Stromal cell of bone marrow (primary cell): ENCODE measurements at places on chromosomes 4 and X.

DNA sequence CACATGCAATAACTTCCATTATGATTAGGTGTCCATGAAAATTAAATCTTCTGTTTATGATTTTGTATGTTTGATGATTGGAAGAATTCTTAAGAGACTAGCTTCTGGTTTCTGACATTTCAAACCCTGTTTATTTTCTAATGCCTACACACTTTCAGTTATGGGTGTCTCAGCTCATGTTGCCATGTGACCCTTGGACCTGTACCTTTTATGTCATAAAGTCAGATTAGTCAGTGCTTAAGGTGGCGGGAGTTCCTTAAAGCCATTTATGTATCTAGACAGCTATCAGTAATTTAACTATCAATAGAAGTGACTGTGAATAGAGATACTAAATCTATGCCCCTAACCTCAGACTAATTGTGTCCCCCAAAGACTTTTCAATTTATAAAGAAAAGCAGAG is 155.6 kb downstream of the GBA3 start:
- DNase-seq: no peak

- DNase-seq: no peak
Measured at GRCh38 chrX:134600714-134601113, 57.6 kb downstream of the PLAC1 start.

DNA sequence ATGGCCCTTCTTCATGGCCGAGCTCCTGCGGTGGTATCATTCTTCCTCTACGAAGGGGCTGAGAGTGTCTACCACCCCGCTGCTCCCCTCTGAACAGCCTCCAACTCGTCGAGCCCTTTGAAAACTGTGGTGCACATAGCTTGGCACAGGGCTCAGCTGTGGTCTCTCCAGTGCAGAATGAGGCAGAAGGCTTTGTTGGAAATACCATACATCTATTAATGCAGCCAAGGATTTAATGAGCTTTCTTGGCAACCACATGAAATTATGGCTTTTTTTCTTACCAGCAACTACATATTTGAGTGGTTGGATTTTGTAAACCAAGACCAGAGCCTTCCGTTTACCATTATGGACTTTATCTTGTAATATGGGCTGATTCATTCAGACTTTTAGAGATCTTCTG is 61.7 kb upstream of the CBR4 start:
- peak; percentile 34 for DNase-seq

DNA sequence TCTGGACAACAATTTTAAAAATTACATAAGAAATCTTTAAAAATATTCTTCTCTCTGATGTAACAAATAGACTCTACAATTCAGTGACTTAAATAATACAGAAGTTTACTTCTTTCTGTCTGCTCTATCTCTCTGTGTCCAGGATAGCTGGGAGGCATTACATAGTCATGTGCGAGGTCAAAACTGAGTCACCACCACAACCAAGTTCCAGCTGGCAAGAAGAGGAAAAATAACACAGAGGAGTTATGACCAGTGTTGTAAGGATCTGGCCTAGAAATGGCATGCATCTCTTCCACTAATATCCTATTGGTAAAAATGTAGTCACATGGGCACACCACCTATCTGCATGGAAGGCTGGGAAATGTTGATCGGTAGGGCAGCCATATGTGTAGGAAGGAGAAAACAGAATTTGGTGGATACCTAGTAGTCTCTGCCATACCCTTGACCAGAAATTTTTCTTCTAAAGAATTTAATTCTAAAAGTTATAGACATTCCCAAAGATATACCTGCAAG is 39.4 kb upstream of the WDFY3 start:
- peak; percentile 85 for DNase-seq

DNA sequence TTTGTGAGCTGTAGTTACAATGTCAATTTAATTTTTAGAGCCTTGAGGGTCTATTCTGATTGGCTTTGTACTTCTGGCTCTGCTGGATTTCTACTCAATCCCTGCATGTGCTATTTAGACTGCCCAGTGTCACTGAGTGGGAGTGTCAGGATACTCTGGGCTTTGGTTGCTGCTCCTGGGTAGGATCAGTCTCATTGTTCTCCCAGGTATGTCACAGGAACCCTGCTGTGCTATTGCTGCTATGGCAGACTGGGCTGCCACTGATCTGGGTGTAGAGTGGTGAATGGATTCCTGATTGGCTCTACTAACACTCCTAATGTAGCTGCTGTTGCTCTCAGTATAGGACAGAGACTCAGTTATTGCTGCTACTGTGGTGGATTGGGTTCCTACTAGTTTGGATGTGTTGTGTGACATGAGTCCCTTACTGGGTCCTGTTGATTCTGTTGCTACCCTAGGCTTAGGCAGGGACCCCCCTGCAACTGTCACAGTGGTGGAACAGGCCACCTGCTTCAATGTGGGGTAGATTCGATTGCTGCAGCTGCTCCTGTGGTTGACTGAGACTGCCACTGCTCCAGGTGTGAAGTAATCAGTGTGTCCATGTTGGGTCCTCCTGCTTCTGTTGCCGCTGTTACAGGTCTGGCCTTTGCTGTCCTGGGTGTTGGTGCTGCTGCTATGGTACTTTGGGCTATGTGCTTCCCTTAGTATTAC is 707.8 kb upstream of the AMOT start:
- DNase-seq: no peak

DNA sequence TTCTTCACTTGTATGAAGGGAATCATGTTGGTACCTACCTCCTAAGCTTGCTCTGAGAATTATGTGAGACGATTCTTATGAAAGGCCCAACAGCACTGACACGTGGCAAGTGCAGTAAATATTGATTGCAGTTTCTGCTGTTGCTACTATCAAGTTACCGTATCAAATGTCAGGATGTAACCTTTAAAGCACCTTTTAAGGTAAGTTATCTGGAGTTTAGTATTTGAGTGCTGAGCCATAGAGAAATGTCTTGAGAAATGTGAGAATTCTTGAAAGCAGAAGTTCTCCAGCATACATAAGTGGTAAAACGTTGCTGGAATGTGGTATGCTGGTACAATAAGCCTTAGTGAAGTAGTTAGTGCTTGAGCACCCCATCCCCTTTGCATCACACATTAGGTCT is 90.4 kb downstream of the PHOX2B start:
- DNase-seq: no peak

DNA sequence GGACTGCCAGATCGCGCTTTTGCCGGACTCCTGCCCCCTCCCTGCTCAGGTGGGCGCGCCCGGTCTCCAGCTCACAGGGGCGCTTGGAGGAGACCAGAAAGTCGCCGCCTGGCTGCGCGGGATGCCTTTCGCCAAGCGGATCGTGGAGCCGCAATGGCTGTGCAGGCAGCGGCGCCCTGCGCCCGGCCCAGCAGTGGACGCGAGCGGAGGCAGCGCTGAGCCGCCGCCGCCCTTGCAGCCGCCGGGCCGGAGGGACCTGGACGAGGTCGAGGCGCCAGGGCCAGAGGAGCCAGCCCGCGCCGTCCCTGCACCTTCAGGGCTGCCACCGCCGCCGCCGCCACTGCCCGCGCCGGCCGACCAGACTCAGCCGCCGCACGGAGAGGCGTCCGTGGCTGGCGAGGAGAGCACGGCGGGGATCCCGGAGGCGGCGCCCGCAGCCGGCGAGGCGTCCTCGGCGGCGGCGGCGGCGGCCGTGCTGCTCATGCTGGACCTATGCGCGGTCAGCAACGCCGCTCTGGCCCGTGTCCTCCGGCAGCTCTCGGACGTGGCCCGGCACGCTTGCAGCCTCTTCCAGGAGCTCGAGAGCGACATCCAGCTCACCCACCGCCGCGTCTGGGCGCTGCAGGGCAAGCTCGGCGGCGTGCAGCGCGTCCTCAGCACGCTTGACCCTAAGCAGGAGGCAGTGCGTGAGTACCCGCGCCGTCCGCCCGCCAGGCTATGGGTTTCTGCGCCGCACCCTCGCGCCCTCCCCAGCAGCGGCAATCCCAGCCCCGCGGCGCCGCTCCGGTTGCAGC is 834 bp downstream of the NHS start:
- DNase-seq: no peak

- peak; percentile 98 for DNase-seq
Measured at GRCh38 chr4:7842384-7843279, 97.0 kb downstream of the AFAP1 start.

GRCh38 chr4:62208921-62209320 is 1008.8 kb downstream of the ADGRL3 start:
- no peak for DNase-seq

DNA sequence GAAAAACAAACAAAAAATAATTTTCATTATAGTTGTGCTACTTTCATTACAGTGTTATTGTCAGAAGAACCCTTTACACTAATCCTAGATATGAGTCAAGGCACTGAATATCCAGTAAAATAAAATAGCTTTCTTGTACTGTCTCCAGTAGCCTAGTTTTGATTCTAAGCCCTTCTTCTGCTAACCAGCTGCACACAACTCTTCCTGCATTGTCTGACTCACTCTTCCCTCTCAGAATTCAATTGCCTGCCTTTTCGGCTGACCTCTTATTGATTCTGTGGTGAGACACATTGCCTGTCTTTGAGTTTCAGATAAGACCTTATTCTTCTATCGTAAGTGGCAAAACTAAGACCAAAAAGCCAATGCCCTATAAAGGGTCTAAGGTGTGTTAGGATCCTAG is 26.7 kb upstream of the PCDH18 start:
- DNase-seq: peak; percentile 68

DNA sequence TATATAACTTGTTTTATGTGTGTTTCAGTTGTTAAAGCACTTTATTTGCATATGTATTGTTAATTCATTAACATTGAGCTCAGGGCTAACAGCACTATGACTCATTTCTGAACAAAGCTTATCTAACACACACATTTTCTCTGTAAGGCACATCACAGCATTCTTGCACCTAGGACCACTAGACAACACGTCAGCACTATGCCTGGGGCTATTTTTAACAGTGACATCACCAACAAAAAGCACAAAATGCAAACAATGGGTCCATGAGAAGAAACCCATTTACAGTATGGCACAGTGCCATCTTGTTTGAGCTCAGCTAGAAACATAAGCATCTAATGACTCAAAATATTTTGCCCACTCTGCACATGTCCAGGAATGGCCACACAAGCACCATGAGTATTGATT is 124.4 kb downstream of the RELL1 start:
- DNase-seq: no peak

GRCh38 chrX:16897445-16897844 is 27.3 kb upstream of the RBBP7 start:
- no peak for DNase-seq

GRCh38 chr4:15333692-15334633 is 93.9 kb upstream of the C1QTNF7 start:
- DNase-seq: peak; percentile 51

DNA sequence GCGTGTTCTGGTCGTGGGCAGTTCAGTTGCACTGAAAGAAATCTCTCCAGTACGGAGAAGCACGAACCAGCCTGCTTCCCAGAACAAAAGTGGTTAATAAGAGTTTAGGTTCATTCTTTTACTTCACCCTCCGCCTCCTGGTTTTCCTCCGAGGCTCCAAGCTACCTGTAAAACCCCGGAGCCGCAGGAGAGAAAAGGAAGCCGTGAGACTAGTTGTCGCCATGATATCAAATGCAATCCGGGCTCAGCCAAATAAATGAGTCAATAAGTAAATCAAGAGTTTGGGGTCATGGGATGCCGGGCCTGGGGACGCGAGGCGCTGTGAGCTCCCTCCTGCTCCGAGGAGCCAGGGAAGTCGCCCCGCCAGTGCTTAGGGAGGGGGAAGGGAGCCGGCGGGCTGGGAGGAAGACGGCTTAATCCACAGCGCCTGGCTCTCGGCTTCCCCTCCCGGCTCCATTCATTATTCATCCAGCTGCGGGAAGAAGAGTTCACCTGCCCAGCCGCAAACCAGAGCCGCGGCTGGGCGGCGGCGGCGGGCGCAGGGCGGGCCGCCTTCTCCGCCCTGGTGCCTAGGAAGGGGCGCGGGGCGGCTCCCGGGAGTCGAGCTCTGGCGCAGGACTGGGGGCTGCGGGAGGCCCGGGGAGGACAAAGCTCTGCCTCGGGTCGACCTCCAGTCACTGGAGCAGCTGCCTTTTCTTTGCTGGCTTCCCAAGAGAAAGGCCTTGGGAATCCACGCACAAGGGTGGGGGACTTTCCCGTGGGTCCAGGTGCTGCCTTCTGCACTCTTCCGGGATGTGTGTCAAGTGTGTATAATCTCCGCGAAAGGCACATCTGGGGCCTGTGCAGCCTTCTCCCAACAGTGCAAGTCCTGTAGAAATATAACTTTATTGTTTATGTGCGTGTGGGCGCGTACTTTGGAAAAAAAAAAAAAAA is 1.7 kb downstream of the FRAS1 start:
- no peak for DNase-seq

DNA sequence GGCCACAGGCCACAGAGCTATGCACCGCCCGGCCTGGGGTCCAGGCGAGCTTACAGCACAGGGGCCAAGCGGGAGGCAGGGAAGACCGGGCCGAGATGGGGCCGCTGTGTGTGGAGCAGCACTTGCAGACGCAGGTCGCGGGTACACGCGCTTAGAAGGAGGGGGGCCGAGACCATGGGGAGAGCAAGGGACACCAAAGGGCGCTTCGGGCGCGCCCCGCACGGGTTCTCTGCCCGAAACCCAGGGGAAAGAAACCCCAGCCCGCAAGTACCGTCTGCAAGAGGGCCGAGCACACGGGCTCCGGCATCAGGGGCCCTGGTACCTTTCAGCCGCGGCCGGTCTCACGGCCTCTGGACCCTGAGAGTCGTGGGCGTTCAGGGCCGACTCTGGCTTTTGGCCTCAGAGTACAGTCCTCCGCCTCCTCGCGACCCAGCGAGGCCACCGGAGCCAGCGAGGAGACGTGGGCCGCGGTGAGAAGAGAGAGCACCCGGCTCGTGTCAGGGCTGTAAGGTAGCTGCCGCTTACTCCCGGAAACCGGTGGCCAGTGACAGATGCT is 342 bp downstream of the EOLA2 start:
- no peak for DNase-seq

DNA sequence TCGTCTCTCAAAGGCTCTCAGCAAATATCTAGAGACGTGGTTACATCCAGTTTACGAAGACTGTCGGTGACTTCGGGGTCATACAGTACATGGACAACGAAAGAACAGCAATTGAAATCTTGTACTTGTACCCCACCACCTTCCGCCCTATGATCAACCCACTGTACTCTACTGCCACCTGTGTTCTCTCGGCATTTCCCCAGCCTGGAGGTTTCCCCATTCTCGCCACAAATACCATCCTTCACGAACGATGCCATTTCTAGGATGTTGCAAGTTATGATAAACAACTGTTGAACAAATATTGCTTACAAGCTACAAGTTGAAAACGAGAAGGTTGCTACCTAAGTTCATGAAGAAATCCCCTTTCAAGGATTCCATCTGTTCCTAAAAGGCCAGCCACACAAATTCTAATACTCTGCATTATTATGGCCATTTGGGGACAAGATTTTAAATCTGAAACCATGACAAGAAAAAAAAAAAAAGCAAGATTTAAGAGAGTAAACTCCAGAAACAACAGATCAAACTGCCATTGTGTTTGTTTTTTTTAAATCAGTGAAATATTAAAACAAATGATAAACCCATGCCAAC is 1.6 kb downstream of the APBB2 start:
- DNase-seq: no peak

GRCh38 chr4:13054420-13054970 is 429.6 kb downstream of the RAB28 start:
- no peak for DNase-seq

GRCh38 chrX:102341867-102342266 is 94.9 kb downstream of the NXF2 start:
- no peak for DNase-seq
